ENCODE measurements at places on chromosomes 3 and 15.
A peak's percentile ranks its signal among the peaks of the same experiment; 100 is the strongest.

GRCh38 chr3:66854601-66855151, 143.4 kb upstream of the KBTBD8 start:
- DNase-seq, result no peak

- DNase-seq, result no peak
Observed at GRCh38 chr15:95300958-95301357, 1029.5 kb upstream of the NR2F2 start.

DNA sequence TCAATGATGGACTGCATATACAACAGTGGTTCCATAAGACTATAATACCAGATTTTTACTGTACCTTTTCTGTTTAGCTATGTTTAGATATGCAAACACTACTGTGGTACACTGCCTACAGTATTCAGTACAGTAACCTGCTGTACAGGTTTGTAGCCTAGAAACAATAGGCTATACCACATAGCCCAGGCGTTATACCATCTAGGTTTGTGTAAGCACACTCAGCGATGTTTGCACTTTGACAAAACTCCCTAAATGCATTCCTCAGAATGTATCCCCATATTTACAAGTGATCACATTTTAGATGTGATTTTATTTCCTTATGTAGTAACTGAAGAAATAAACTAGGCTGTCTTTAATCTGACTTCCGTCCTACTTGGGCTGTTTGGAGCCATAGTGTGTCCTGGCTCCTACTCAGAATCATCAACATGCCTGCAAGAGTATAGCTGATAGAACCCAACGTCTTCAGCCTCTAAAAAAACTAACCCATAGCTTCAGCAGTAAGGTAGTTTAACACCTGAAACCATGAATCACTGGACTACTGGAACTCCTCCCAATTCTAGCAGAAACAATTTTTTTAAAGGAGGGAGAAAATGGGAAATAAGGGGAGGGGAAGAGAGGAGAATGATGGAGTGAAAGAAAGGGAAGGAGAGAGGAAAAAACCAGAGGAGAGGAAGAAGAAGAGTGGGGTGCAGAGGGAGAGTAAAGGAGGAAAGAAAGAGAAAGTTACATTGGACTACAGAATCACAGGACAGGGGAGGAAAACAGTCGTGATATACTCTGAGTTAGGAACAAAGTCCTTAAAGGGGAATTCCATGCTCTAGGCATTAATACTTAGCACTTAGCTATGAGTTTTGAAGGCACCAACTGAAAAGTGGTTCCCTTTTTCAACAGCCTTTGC, 67.7 kb upstream of the PLXND1 start:
- DNase-seq, result no peak

DNA sequence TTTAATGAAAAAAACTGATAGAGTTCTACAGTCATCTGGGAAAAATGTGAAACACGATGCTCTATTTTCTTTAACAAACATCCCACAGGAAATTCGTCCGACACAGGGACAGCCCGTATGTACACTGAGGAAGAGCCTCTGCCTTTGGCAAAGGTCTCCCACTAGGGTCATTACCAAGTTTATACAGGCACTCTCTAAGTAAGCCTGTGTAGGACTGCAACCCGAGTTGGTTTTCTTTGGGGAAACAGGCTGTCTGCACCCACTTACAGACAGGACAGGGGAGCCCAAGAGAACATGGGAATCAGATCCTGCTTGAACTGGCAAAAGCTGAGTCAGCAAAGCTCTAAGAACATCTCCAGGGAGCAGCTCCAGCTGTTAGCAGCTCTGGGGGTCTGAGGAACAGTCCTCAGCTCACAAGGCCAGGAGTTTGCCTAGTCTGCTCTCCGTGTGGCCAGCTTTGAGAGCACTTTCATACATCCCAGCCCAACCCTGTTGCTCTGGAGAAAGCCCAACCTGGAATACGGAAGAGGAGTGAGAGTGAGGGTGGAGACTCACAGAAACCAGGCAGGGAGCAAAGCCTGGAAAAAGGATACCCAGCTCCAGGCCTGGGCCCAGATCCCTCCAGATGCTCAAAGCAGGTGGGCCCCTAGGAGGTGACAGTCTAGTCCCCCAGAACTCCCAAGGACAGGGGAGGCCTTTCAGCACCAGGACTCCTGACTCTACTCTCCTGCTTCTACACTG, 1.9 kb downstream of the TBC1D2B start:
- DNase-seq, result no peak

- DNase-seq, result no peak
Observed at GRCh38 chr3:77524463-77524862, 484.6 kb downstream of the ROBO2 start.

DNA sequence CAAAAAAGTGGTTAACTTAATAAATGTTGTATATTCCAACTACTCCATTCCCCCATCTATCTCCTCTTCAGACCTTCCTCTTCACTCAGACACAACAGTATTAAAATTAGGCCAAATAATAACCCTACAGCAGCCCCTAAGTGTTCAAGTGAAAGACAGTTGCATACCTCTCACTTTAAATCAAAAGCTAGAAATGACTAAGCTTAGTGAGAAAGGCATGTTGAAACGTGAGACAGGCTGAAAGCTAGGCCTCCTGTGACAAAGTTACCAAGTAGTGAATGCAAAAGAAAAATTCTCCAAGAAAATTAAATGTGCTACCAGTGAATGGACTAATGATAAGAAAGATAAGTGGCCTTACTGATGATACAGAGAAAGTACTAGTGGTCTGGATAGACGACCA, 71.7 kb downstream of the ANKRD28 start:
- no peak for DNase-seq

DNA sequence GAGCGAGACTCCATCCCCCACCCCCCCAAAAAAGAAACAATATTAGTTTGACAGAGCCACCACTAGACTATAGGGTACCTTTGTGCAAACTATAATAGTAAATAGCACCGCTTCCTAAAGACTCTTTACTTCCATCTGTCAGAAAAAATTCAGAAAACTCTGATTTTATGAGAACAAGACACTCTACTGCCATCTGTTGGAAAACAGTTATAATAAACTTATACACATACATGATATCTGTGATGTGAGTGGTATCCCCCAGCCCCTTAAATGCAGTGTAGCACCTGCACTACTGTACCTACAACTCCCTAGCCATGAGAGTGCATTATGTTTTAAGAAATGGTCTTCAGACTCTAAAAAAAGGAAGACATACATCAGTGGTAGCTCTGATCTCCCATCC, 47.1 kb upstream of the CTDSPL start:
- no peak for DNase-seq

DNA sequence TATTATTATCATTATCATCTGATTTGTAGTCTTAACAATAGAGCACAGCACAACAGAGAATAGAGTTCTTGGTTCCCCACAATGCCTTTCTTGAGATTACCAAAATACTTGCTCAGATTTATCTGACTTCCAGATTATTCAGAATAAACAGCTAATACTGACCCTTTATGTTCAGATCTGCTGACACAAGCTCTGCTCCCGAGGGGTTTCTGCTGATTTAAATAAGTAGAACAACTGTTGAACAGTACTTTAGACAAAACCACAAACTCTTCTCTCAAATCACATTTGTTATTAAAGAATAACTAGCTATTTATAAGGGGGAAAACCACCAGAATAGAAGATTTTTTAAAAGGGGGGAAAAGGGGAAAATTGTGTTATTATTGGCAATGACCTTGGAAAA, 380.2 kb upstream of the ATP11B start:
- DNase-seq, result no peak

GRCh38 chr3:159765030-159765859, 223.4 kb upstream of the IL12A start:
- no peak for DNase-seq

DNA sequence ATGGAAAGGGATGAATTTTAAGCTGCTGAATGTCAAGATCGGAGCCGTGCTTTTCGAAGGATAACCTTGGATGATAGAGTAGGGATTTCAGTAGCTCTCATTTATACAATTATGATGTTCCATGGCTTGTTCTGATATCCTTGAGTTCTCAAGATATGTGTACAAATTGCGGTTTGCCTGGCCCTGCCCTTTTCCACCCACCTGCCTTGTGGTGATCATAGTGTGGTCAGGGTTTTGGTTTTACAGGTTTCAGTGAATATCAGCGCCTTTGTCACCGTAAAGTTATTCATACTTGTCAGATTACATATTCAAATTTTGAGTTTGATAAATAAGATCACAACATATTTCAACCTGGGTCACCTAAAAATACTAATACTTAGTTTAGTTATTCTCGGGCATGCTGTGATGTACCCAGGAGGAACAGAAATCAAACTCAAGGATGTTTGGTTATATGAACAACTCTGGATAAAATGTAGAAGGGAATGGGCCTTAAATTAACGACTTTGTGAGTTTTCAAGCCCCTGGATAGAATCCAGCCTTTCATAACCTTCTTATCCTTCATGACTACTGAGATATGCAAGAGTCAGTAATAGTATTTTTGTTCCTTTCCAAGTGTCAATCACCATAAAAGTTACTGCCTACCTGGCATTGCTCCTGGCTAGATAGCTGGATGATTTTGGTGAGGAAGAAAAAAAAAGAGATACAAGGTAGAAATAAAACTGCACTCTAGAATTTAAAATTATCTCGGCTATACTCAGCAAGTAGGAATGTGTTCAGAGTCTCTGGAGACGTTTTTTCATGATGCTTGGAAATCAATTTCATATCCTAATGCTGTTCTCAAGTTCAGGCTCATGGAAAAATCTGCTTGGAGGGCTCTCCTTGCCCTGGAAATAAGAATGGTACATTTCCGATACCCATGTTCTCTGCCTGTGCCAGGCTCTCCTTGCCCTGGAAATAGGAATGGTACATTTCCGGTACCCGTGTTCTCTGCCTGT, 209.2 kb upstream of the TPRG1 start:
- DNase-seq, result no peak

DNA sequence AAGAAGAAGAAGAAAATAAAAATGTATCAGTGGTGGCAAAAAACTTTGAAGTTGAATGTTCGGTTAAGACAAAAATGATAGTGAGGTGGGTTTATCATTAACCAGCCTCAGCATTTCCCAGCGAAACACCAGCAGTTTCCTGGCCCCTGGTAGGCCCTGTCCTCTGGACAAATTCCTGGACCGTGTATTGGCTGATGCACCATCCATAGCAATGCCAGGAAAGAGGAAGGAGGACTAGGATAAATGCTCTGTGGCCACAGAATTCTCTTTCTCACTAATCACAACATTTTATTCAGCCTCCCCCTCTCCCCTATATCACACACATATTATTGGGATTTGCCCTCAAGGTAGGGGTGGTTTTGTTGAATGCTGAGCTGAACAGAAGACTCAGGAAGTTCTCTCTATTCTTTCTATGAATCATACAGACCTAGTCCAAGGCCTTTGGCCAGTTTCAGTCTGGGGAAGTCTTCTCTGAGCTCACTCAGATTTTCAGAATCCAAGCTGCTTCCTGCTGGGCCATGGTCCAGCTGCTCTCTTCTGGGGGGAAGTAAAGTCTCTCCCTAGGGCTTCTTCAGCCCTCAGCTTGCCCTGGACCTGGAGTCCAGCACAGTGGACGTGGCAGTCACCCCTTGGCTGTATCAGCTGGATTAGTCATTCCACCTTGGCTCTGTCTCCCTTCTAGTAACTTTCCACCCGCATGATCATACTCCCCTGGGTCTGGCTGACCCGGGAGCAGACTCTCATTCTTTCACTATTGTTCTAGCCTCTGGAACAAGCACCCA, 27.6 kb downstream of the SLC28A1 start:
- DNase-seq, result no peak

DNA sequence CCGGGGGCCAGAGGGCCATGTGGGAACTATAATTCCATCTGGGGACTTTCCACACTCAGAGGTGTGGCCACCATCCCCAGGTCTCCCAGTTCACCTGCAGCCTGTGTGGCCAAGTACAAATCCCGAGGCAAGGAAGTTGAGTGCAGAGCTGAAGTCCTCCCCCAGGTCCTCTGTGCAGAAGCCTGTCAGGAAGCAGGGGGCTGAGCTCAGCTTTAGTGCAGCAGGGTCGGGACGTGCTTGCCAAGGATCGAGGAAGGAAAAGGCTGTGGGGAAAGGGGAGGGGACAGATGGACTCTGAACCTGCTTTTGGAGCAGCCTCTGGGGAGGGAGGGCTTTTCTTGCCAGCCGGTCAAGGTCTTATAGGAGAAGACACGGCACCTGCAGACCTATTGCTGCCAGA, 67.7 kb downstream of the CHRNA7 start:
- DNase-seq, result no peak

DNA sequence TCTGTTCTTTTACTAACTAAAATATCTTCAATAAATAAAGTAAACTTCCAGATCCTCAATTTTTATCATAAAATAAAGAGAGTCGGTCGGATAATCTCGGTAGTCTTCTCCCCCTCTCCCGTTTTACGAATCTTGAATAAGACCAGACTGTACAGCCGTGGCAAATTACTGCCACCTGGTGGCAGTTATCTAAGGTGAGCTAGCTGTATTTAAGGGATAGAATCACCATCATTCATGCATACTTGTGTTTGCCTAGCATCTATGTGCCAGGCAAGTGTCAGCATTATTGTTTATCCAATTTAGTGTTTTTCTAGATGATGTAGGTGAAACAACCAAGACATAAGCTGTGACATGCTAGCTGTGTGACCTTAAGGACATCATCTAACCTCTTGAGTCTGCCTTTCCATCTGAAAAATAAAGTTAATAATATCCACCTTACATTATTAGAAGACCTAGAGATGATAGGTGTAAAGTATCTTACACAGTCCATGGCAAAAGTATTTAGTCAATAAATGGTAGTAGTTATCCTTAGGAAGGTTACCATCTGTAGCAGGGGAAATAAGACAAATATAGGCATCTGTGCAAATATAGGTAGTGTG, 21.3 kb downstream of the DUT start:
- DNase-seq, result peak; percentile 33

DNA sequence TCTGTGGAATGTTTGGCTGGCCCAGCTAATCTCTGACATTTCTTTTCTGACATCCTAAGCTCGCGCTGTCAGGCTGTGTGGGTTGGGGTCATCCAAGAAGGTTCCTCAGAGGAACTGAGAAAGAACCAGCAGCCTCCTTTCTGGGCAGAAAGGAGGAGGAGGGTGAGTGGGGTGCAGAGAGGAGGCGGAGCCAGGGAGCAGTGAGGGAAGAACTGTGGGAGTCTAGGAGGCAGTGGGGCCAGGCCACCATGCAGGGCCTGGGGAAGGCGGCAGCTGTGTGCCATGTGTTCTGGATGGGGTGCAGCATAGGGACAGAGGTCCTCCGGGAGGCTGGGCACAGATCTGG, 5.3 kb downstream of the SEMA7A start:
- DNase-seq, result no peak

DNA sequence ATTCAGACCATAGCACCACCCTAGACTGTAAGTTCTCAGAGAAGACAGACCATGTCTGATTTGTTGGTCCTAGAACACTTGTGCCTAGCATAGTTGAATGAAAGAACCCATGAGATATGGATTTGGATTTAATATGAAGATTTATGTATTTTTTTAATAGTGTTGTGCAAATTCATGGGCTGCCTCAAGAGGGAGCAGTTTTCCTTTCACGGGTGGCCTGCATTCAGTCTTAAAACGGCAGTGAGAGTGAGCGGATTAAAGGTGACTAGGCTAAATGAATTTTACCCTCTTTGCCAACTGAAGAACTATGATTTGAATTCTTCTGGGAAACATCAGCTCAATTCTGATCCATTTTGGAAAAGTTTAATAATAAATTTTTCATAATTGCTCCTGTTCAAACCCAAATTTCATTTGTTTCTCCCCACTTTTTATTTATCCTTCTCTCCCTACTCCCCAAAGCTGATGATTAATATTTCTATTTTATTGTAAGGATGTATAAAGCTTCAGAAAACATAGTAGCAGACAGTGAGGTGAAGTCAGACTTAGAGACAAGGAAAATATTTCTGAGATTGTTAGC, 67.3 kb downstream of the MORC1 start:
- no peak for DNase-seq

- DNase-seq, result no peak
Observed at GRCh38 chr3:84717894-84718293, 240.9 kb upstream of the CADM2 start.

GRCh38 chr3:125240496-125240895, 27.9 kb upstream of the SLC12A8 start:
- no peak for DNase-seq

GRCh38 chr15:66269326-66270090, 16.0 kb upstream of the MEGF11 start:
- no peak for DNase-seq

Measured in activated T-cell treated with anti-CD3 and anti-CD28 coated beads for 4 hours (primary cell).